ENCODE measurements at places on chromosomes 1 and 21. TPM values are rescaled to one million over a fixed set of nuclear protein-coding genes. Genes with fewer than 3 reads are reported as not detected.

DNA sequence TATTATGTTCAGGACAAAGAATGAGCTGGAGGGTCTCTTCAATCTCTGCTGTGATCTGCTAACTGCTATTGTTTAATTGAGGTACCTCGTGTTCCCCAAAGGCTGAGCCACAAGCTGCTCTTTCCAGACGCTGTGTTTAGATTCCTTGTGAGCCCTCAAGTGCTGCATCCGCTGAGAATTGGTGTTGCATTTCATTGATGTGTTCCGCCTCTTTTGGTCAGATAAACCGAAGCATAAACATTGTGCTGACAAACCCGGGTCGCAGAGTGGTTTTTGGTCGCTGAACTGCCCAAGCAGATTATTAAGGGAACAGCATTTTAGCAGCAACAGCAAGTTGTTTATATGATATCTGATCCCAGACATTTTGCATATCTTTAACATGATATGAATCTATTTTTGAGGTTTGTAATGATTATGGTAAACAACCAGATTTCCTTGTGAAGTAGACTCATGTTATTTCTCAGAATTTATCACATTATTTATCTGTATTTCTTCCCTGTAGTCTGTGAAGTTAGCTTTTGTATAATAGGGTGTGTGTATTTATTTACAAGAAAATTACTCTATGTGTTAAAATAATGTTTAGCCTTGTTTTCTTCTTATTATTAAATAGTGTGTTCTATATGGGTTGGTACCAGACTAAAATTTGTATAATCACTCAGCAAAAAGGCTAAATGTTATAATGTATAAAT is 217.2 kb upstream of the C1orf105 start:
- peak; percentile 85 for DNase-seq

DNA sequence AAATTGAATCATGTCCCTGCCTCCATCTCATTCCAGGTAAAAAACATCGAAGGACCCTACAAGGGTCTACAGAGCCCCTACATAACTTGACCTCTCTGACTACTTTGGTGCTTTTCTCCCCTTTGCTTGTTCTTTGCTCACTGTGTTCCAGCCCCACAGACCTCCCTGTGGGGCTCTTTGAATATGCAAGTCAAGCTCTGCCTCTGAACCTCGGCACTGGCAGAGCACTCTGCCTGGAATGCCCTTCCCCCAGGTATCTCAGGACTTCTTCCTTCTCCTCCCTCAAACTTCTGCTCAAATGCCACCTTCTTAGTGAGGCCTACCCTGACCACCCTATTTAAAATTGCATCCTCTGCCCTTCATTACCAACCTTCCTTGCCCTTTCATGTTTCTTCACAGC is 87.8 kb upstream of the CD34 start:
- DNase-seq = no peak

DNA sequence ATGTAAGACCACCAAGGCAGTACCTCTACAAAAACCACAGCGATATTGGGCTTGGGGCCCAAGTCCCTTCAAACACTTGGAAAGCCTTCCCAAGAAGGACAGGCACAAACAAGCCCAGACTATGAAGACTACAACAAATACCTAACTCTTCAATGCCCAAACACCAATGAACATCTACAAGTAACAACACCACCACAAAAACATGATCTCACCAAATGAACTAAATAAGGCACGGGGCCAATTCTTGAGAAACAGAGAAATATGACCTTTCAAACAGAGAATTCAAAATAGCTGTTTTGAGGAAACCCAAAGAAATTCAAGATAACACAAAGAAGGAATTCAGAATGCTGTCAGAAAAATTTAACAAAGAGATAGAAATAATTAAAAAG is 86.8 kb downstream of the COL24A1 start:
- DNase-seq = peak; percentile 28

DNA sequence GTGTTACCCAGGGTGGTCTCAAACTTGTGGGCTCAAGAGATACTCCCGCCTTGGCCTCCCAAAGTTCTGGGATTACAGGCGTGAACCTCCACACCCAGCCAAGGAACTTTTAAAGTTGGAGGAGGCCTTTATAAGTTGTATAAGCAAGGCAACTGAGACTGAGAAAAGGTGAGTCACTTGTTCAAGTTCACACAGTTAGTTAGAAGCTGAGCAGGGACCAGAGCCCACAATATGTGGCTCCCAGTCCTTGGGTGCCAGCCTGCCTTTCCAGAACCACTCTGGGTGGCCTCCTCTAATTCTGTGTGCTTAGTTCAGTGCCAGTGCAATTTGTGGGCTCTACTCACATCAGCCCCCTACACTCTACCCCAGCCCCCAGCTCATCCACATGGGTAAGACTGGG is 3.7 kb downstream of the RAB25 start:
- no peak for DNase-seq

- no peak for DNase-seq
Measured at GRCh38 chr1:36134031-36134430, 9.0 kb upstream of the COL8A2 start.

GRCh38 chr21:41633627-41634026 is 125.7 kb upstream of the TMPRSS2 start:
- no peak for DNase-seq

DNA sequence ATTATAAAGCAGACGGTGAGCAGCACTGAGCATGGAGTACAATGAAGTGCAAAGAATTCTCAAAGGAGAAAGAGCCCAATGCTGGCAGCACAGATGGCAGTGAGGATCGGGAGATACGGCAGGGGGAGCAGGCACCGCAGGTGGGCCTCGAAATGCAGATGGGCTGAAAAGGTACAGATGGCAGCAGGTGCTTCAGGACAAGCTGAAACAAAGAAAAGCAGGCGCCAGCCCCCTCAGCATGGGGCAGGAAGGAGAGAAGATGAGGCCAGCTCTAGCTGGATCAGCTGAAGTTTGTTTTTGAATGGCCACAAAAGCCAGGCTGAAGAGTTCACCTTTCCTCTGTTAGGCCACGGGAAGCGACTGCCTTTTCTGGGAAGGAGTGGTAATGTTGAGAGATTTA is 7.7 kb downstream of the CFAP298 start:
- DNase-seq = no peak

- DNase-seq = peak; percentile 4
Measured at GRCh38 chr21:33071770-33072306, 1.9 kb downstream of the OLIG1 start.

- DNase-seq = no peak
Measured at GRCh38 chr1:232578651-232579195, 51.2 kb downstream of the SIPA1L2 start.

- DNase-seq = no peak
Measured at GRCh38 chr1:28132171-28133167, 44.0 kb downstream of the PTAFR start.

DNA sequence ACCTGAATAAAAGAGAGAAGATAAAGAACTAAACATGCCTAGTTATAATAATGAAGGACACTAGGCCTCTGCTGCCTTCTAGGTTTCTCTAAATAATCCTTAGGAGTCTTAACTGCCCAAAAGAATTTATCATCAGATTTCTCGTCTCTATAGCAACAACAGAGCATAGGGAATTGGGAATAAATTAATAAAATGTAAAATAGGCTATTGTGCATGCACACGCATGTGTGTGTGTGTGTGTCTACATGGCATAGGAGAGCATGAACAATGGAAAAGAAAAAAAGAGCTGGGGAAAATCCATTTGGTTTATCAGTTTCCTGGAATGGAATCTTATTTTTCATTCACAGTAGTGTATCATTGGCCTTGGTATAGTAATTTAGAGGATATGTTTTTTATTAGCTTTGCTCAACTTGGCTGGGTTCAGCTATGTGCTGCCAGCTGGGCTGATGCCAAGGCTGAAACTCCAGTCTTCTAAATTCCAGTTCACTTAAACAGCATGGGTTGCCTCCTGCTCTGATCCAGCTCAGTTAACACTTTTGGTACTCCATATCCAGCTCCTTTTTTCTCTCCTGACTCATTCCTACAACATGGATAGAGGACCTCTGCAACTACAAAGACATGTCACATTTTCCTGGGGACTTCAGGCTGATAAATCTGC is 80.6 kb upstream of the SLFNL1 start:
- peak; percentile 90 for DNase-seq

ATP1B1 gene
- total RNA-seq = 37.1 TPM

GNAT2 gene
- total RNA-seq = 0.43 TPM

LCE2A gene
- total RNA-seq = 0.43 TPM

CNR2 gene
- total RNA-seq = not detected

CYP2J2 gene
- total RNA-seq = not detected

SV2A gene
- total RNA-seq = 19.4 TPM

TBX19 gene
- total RNA-seq = 0.86 TPM

Data from fibroblast of villous mesenchyme (primary cell).